ENCODE measurements at places on chromosomes 7 and 10. TPM values are rescaled to one million over a fixed set of nuclear protein-coding genes. Genes with fewer than 3 reads are reported as not detected.
A peak's percentile ranks its signal among the peaks of the same experiment; 100 is the strongest.

DNA sequence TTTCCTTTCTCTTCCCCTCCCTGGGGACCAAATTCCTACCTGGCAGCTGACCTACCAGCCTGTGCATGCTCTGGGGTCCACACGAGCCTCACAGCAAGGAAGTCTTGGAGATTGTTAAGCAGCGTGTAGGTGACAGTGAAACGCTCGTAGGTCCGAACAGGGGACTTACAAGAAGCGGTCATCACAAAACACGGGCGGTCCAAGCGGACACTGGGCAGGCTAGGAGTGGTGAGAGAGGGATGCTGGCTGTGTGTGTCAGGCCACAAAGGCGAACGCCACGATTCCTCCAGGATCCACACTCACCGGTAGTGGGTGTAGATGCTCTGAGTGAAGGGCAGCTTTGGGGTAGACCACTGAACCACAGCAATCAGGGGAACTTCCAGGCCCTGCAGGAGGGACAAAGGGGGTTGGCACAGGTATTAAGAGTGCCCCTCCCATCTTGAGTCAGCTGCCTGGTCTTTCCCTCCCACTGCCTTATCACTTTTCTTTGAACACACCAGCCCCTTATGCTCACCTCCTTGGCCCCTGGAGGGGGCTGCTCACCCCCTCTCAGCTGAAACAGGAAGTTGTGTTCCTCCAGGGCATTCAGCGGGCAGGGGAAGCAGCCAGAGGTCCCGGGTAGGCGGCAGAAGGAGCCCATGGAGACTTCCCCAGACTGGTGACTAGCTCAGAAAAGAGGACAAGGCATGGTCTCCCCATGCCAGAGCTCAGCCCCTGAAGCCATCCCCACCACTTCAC lies 2.0 kb downstream of the TRAPPC14 start:
- H3K27ac ChIP-seq: peak overlapping the region; percentile 80
- no peaks in the 10 kb centered on the region for H3K27me3 ChIP-seq
- H3K4me1 ChIP-seq: peaks cover 21% of the 10 kb centered on the region
- peaks cover 39% of the 10 kb centered on the region for H3K36me3 ChIP-seq
- DNase-seq: no peak
- H3K4me3 ChIP-seq: no peak overlapping the region

GRCh38 chr7:133822868-133823552 lies 304.1 kb upstream of the LRGUK start:
- no peak overlapping the region for H3K4me3 ChIP-seq
- no peak for DNase-seq
- H3K36me3 ChIP-seq: no peaks in the 10 kb centered on the region
- no peaks in the 10 kb centered on the region for H3K27me3 ChIP-seq

DNA sequence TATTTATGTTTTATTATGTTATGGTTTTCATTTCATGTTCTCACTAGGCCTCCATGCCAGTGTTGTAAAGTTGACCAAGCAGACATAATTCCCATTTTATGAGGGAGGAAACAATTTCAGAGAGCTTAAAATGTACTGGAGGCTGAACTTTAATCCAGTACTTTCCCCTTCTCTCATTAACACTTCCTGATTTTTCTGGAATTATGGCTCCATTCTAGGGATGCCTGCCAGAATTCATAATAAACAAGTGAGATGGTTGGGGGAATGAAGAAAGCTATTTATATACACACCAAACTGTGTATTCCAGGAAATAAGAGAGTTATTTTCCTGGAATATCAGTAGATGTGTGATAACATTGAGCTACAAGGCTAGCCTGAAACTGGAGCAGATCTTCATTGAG lies 6.9 kb downstream of the TMEM236 start:
- H3K4me3 ChIP-seq: no peak overlapping the region
- no peaks in the 10 kb centered on the region for H3K36me3 ChIP-seq
- no peaks in the 10 kb centered on the region for H3K4me1 ChIP-seq
- no peak overlapping the region for H3K27ac ChIP-seq
- DNase-seq: no peak

- no peaks in the 10 kb centered on the region for H3K27me3 ChIP-seq
- peak overlapping the region; percentile 59 for H3K27ac ChIP-seq
- DNase-seq: no peak
- H3K36me3 ChIP-seq: no peaks in the 10 kb centered on the region
- H3K4me1 ChIP-seq: peaks cover 24% of the 10 kb centered on the region
- H3K4me3 ChIP-seq: no peak overlapping the region
These were observed 97.6 kb upstream of the ZNF438 start for GRCh38 chr10:31129271-31129670.

DNA sequence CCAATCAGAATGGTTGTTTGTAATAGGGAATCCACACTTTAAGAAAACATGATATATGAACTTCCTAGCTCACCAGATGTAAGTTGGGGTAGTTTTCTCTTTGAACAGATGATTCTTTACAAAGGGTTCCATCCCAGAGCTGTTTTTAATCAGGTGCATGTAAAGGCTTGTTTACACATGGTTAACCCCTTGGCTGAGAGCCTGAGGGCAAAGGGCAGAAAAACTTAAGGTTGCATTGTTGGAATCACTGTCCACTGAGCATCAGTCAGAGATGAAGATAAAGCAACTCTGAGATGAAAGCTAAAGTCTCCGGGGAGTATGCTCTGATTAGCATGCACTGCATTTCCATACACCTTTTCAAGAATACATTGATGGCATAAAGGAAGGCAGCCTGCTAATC lies 518.2 kb downstream of the SORCS3 start:
- H3K4me3 ChIP-seq: no peak overlapping the region
- H3K36me3 ChIP-seq: no peaks in the 10 kb centered on the region
- no peak overlapping the region for H3K27ac ChIP-seq
- H3K4me1 ChIP-seq: no peaks in the 10 kb centered on the region
- no peaks in the 10 kb centered on the region for H3K27me3 ChIP-seq

GRCh38 chr7:26655781-26656180 lies 208.6 kb downstream of the SKAP2 start:
- no peak overlapping the region for H3K27ac ChIP-seq
- no peaks in the 10 kb centered on the region for H3K27me3 ChIP-seq
- no peaks in the 10 kb centered on the region for H3K4me1 ChIP-seq
- no peak overlapping the region for H3K4me3 ChIP-seq
- H3K36me3 ChIP-seq: no peaks in the 10 kb centered on the region
- DNase-seq: no peak

- H3K27me3 ChIP-seq: no peaks in the 10 kb centered on the region
- peak overlapping the region; percentile 72 for H3K27ac ChIP-seq
- H3K4me3 ChIP-seq: no peak overlapping the region
- no peaks in the 10 kb centered on the region for H3K36me3 ChIP-seq
- DNase-seq: no peak
These were observed 28.4 kb upstream of the CDHR3 start for GRCh38 chr7:105934572-105935185.

- H3K36me3 ChIP-seq: no peaks in the 10 kb centered on the region
- DNase-seq: no peak
- no peak overlapping the region for H3K27ac ChIP-seq
- no peaks in the 10 kb centered on the region for H3K27me3 ChIP-seq
- H3K4me1 ChIP-seq: no peaks in the 10 kb centered on the region
These were observed 139.9 kb downstream of the BUB3 start for GRCh38 chr10:123294109-123294508.

DNA sequence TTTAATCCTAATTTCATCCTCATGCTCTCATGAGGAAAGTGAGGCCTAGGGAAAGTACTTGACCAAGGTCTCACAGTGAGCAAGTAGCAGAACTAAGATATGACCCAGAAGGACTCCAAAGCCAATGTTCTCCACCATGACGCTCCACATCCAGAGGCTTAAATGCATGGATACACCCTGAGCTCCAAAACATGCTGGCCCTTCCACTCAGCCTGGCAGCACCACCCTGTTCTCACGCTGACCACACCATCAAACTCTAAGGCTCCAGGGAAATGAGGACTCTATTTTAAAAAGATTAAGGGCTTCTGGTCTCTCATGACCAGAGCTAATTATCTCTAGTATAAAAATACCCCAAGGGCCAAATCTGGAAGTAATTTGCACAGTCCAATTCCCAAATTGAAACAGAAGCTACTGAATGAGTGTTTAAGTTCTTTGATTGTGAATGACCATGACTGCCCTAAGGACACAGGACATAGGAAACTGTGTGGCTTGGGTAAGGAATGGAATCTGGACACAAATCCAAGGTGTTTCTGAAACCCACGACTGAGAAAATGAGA lies 71.1 kb upstream of the ABLIM1 start:
- no peak overlapping the region for H3K27ac ChIP-seq
- no peak for DNase-seq
- H3K27me3 ChIP-seq: no peaks in the 10 kb centered on the region
- H3K4me1 ChIP-seq: no peaks in the 10 kb centered on the region

- H3K4me3 ChIP-seq: no peak overlapping the region
- H3K4me1 ChIP-seq: no peaks in the 10 kb centered on the region
- peaks cover 4% of the 10 kb centered on the region for H3K36me3 ChIP-seq
- H3K27me3 ChIP-seq: no peaks in the 10 kb centered on the region
- no peak for DNase-seq
These were observed 97.7 kb upstream of the RPA3 start for GRCh38 chr7:7816084-7816483.

GRCh38 chr7:55411844-55412243 lies 46.7 kb downstream of the LANCL2 start:
- no peak overlapping the region for H3K4me3 ChIP-seq
- DNase-seq: no peak
- no peaks in the 10 kb centered on the region for H3K4me1 ChIP-seq
- no peak overlapping the region for H3K27ac ChIP-seq
- H3K36me3 ChIP-seq: peaks cover 18% of the 10 kb centered on the region

GRCh38 chr7:124330731-124331407 lies 298.0 kb upstream of the TMEM229A start:
- no peak overlapping the region for H3K27ac ChIP-seq
- no peak for DNase-seq
- no peaks in the 10 kb centered on the region for H3K27me3 ChIP-seq
- H3K4me3 ChIP-seq: no peak overlapping the region
- no peaks in the 10 kb centered on the region for H3K4me1 ChIP-seq
- no peaks in the 10 kb centered on the region for H3K36me3 ChIP-seq

DNA sequence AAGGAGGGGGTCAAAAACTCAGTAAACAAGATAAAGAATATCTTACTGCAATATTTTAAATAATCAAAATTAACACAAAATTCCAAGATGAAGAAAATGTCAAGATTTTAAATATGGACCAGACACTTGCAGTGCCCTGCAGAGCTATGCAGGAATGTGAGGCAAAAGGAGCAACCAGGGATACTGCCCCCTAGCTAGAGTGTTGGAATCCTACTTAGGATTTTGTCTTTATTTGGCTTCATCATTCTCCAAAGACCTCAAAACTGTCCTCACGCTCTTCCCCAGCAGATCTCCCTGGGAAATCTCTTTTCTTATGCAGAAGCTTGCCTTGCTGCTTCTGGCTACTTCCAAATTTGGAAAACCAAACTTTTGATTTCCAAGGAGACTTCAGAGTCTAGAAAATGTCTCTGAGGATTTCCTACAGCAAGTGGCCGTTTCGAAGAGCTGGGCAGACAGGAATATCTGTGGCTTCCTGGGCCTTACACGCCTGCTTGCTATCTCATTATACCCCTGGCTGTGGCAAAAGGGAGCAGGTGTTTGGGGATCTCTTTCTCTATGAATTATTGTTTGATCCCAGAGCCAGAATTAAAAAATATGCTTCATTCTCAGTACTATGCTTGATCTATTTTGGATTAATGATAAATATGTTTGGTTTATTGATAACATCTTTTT lies 232.2 kb upstream of the BMPER start:
- no peaks in the 10 kb centered on the region for H3K4me1 ChIP-seq
- H3K4me3 ChIP-seq: no peak overlapping the region
- H3K27me3 ChIP-seq: no peaks in the 10 kb centered on the region
- H3K27ac ChIP-seq: no peak overlapping the region

GRCh38 chr7:151472644-151473380 lies 32.9 kb upstream of the CRYGN start:
- H3K27me3 ChIP-seq: no peaks in the 10 kb centered on the region
- no peak for DNase-seq
- no peak overlapping the region for H3K27ac ChIP-seq
- H3K36me3 ChIP-seq: peaks cover 60% of the 10 kb centered on the region

DNA sequence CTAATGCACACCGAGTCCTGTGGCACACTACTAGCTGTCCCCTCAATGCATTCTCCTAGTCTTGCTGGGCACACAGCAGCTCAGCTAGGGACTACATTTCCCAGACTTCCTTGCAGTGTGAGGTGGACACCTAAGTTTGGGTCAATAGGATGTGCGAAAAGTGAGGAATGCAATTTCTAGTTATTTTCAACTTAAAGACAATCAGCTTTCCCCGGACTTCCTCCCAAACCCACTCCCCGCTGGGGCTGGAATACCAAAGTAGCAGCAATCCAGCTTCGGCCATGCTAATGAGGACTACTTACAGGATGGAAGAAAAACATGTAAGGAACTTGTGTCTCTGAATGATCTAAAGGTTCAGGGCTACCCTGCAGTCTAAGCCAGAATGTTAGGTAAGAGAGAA lies 286.4 kb upstream of the LRRN3 start:
- H3K36me3 ChIP-seq: no peaks in the 10 kb centered on the region
- no peak for DNase-seq
- no peak overlapping the region for H3K27ac ChIP-seq
- no peaks in the 10 kb centered on the region for H3K4me1 ChIP-seq
- no peaks in the 10 kb centered on the region for H3K27me3 ChIP-seq

DNA sequence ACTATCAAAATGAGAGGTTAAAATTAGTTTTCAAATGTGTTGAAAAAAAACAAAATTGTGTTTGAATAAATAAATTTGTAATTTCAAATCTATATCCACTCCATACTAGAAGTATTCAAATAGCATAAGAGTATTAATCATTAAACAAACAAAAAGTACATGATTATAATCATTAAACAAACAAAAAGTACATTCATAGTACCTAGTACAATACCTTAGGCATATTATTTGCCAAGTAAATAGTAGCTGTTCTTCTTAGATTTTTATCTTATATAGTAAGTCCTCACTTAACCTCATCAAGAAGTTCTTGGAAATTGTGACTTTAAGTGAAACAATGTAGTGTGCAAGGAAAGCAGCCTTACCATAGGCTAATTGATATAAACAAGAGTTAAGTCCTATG lies 349.3 kb upstream of the VWC2 start:
- no peak overlapping the region for H3K4me3 ChIP-seq
- no peak overlapping the region for H3K27ac ChIP-seq
- H3K36me3 ChIP-seq: no peaks in the 10 kb centered on the region
- no peak for DNase-seq
- H3K27me3 ChIP-seq: no peaks in the 10 kb centered on the region

- peak overlapping the region; percentile 28 for H3K27ac ChIP-seq
- H3K4me3 ChIP-seq: no peak overlapping the region
- H3K27me3 ChIP-seq: no peaks in the 10 kb centered on the region
- H3K4me1 ChIP-seq: peaks cover 77% of the 10 kb centered on the region
- no peaks in the 10 kb centered on the region for H3K36me3 ChIP-seq
These were observed 9.1 kb downstream of the MDFIC start for GRCh38 chr7:114930829-114931655.

GRCh38 chr7:74029991-74030415 lies 2.0 kb downstream of the ELN start:
- H3K36me3 ChIP-seq: peaks cover 7% of the 10 kb centered on the region
- peak overlapping the region; percentile 92 for H3K27ac ChIP-seq
- H3K4me3 ChIP-seq: peak overlapping the region; percentile 67
- DNase-seq: no peak
- H3K4me1 ChIP-seq: peaks cover 62% of the 10 kb centered on the region

MLXIPL gene
- 9.6 TPM for total RNA-seq

TRIM73 gene
- total RNA-seq: 1.7 TPM

GPR37 gene
- 15.2 TPM for total RNA-seq

LHFPL3 gene
- not detected for total RNA-seq

MCMBP gene
- 53.5 TPM for total RNA-seq

TIAL1 gene
- 53.6 TPM for total RNA-seq

SLC13A1 gene
- total RNA-seq: not detected

CYP26A1 gene
- total RNA-seq: not detected

AGMO gene
- 0.45 TPM for total RNA-seq

ETV1 gene
- 11.8 TPM for total RNA-seq

GLCCI1 gene
- 8.3 TPM for total RNA-seq

Data from esophagus muscularis mucosa (tissue), 4 donors.